CD4-positive, alpha-beta T cell (primary cell): ENCODE measurements at places on chromosomes 11 and 22.

DNA sequence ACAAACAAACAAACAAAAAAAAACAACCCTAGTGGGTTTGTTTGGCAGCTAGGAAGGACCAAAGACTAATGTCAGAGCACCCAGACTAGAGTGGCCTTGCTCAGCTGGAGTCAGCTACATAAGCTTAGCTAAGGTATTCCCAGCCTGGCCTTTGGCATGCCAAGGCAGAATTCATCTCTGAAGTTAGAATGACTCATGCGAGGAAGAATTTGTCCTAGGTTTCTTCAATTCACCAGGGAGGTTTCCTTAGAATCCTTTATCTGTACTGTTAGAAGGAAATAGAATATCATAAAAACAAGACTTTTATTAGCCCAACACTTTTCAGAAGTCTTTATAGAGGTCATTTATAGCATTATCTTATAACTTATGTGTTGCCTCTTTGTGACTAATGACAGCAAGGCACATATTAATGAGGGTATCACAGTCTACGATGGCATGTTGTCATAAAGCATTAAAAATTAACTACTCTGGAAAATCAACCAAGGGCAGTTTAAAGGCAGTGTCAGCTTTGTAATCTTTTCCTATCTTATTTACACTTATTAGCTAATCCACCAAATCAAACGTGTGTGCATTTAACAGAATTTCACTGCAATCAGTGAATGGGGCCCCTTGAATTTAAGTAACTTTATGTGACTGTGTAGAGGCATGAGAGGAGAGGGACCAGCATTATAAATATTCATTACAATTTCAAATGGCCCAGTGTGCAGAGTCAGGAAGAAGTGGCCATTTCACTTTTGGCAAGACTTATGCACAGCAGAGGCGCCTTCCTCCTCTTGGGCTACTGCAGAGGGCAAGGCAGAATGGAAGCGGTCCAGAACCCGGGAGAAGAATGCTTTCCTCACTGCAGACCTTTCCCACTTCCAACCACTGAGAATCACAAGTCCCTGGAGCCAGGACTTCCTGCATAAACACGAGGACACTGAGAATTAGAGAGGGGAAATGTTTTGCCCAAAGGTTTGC is 36.3 kb downstream of the SLC5A1 start:
- DNase-seq = no peak

GRCh38 chr11:3616721-3617460 is 24.9 kb downstream of the ART5 start:
- DNase-seq = no peak

DNA sequence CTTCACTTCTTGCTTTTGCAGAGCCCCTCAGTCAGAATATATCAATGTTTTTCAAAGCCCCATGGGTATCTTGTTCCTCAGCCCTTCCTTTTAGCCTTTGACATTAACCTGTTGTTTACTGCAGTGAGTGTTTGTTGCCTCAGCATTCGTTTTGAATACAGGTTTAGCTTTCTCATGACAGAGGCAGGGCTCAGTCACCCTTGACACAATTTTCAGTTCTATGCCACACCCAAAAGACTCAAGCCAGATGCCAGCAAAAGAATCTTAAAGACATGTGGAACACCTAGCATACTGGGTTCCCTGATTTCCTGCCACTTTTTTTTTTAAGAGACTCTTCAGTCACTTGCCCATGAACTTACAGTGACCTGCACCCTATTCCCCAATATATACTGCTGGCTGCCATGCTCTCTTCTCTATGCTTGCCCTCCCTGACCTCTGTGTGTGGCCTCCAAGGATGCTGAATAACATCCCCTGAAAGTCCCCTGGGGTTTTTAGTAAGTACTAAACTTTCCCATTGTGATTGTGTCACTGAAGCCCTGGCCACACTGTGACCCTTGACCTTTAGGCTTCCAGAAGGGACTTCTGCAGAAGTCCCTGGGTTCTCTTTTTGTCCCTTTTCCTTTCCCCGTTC is 1225.5 kb downstream of the TBC1D22A start:
- no peak for DNase-seq

DNA sequence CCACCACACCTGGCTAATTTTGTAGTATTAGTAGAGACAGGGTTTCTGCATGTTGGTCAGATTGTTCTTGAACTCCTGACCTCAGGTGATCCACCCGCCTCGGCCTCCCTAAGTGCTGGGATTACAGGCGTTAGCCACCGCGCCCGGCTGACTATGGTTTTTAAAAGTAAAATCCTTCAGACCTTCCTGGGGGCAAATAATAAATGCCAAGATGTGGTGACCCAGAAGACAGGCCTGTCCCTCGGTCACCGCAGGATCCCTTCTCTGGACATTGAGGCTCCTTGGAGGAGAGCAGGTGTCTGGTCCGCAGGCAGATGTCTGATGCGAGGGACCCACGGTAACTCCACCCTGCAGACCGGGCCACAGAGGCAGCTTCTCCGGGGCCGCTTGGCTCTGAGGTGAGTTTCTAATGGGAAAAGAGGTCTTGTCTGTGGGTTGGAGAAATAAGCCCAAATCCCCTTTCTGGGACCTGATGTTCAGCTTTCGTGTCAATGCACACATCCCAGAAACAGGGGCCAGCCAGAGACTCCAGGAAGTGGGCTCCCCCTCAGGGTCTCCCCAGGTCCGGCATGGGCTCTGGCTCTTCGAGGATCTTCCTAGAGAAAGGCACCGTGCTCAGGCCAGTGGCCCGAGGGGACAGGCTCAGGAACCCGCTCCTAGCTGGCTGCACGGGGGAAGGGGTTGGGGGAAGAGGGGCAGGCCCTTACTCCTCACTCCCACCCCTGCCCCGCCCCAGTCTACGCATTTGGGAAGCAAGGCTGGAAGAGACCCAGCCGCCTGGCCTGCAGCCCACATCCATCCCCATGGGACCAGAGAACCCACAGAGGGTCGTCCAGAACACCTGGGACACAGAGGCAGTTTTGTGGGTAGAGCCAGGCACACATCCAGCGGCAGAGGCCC is 100.6 kb downstream of the WNT7B start:
- no peak for DNase-seq
